ENCODE measurements at places on chromosomes 3 and 15. TPM values are rescaled to one million over a fixed set of nuclear protein-coding genes. Genes with fewer than 3 reads are reported as not detected.

Gene PLD1
- total RNA-seq = 0.88 TPM

Gene PTX3
- not detected for total RNA-seq

Gene CPN2
- total RNA-seq = not detected

Gene SLC51A
- total RNA-seq = not detected

Gene CCR9
- total RNA-seq = not detected

Gene VWA5B2
- not detected for total RNA-seq

Gene BUB1B
- total RNA-seq = 49.9 TPM

Gene ITIH4
- total RNA-seq = 15.2 TPM

All from T-helper 1 cell treated with Interleukin-12 subunit alpha and Interleukin-12 subunit beta and Interleukin-4 antibody, amounts not matched to agents 30 ng/mL and 1 ng/mL, for 36 hours (primary cell).